ENCODE measurements at places on chromosomes 6 and 20.

GRCh38 chr6:53795340-53795701 is 516 bp downstream of the LRRC1 start:
- no peak for DNase-seq

- no peak for DNase-seq
These were observed 13.3 kb upstream of the ZNFX1 start for GRCh38 chr20:49291200-49291599.

DNA sequence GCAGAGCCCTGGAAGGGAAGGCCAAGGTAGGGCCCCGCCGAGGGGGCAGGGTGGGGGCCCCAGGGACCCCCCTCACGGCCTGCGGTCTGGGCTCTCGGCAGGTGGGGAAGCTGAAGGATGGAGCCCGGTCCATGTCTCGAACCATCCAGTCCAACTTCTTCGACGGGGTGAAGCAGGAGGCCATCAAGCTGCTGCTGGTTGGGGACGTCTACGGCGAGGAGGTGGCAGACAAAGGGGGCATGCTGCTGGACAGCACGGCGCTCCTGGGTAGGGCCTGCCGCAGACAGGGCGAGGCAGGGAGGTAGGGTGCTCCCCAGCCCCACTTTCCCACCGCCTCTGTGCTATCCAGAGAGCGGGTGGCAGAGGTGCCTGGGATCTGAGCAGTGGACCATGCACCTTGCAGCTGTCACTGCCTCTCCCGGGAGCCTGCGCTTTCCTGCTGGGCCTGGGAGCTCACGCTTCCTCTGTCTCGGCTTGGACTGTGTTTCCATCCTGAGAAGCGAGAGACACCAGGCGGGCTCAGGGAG is 83.1 kb downstream of the SYNJ2 start:
- DNase-seq = no peak

DNA sequence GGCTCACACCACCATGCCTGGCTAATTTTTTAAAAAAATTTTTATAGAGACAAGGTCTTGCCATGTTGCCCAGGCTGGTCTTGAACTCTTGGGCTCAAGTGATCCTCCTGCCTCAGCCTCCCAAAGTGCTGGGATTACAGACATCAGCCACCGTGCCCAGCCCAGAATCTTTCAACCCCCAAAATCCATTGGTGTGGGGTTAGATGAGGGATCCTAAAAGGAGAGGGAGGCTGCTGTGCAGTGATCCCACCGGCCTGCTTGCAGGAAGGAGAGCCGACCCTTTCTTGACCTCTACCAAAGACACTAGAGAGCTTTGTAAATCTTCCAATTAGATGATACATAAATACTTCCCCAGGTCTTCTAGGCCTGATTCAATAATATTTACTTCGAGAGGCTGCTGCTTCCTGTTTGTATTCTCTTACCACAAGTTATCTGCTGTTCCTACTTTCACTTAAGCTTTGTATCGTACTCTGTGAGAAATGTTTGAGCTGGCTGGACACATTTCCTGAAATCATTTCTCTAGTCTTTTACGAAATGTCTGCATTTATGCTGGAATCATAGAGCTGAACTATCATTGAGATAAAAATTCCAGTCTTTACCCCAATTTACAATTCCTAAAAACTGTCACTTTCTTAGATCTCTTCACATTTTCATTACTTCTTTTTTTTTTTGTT is 49.3 kb upstream of the IER3 start:
- DNase-seq = no peak

DNA sequence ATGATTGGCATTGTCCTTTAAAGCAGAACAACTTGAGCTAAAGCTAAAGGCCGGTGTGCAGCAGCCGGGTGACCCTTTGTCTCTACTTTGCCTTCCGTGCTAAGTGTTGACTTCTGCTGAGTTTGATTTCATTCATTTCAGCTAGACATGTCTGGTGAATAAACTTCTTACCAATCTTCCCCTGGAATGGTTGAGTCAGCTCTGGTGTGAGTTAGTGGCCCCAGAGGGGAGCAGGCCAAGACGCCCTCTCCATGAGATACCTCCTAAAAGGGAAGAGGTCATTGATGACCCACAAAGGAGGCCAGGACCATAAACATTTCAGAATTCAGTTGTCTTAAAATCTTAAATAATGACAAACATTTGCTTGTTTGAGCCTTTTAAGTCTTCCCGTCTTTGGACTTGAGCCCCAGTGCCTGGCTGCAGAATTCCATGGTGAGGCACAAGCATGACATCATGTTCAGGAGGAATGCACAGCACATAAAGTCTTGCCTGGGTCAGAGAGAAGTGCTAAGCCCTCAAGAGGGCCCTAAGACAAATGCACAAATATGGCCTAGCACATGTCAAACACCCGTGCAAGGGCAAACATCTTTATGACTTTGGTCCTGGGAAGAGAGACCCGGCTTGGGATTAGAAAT is 96.3 kb upstream of the NEDD9 start:
- DNase-seq = peak; percentile 70

DNA sequence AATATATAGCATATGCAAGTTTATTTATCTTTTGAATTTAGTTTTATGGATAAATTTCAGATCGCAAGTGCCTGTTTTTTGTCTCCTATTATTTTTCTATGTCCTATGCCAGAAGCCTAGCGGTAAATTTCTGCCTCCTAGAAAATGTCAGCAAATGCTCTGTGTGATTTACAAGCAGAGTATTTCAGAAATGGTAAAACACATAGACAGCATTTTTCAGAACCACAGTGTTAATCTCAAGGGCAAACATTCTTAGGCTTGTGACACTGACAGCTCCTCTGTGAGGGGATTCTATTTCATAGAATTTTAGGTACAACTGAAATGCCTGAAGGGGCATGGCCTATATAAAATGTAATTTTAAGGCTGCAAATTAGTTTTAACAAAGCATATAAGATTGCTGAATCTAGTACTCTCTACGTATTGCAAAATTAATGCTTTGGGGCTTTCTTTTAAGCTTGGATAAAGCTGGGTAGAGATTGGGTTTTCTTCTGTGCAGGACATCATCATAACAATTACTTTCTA is 89.9 kb upstream of the PTCHD4 start:
- DNase-seq = no peak

- DNase-seq = no peak
These were observed 241.9 kb upstream of the STXBP5 start for GRCh38 chr6:146962329-146962728.

- DNase-seq = no peak
These were observed 19.7 kb downstream of the PPIL6 start for GRCh38 chr6:109420751-109421150.

GRCh38 chr6:147132889-147133288 is 71.3 kb upstream of the STXBP5 start:
- DNase-seq = peak; percentile 16

GRCh38 chr6:19492636-19493405 is 344.3 kb upstream of the ID4 start:
- no peak for DNase-seq

DNA sequence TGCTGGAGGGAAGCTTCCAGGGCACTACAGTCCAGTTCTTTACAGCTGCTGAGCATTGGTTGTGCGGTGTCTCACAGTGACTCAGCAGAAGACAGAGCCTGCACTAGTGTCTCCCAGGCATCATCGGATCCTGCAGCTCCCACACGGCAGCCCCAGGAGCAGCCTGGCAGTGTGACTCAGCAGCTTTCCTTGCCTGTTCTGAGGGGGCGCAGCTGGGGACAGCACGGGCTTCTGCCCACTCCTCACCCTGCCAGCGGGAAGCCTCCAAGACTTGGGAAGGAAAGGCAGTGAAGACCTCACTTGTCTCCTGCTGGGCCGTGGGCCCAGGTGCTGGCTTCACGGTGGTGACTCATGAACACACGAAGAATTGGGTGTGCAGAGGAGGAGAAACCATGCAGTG is 165.4 kb downstream of the SYNDIG1 start:
- DNase-seq = peak; percentile 93

- no peak for DNase-seq
These were observed 16.5 kb upstream of the NNAT start for GRCh38 chr20:37504404-37505096.

DNA sequence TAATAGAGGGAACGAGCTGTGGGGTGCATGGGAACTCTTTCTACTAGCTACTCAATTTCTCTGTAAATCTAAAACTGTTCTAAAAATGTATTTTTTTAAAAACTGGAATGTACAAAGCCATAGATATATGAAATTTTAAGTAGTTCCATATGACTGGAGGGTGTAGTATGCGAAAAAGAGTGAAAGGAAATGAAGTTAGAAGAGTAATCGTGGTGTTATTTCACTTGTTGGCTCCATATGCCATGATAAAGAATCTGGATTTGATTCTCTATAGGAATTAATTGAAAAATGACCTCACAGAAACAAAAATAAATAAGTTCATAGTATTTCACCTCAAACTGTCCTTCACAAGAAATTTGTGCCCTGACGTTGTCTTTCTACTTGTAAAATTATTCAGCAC is 500.2 kb downstream of the TENT5A start:
- no peak for DNase-seq

GRCh38 chr6:167513778-167514177 is 188.9 kb downstream of the TTLL2 start:
- DNase-seq = no peak

DNA sequence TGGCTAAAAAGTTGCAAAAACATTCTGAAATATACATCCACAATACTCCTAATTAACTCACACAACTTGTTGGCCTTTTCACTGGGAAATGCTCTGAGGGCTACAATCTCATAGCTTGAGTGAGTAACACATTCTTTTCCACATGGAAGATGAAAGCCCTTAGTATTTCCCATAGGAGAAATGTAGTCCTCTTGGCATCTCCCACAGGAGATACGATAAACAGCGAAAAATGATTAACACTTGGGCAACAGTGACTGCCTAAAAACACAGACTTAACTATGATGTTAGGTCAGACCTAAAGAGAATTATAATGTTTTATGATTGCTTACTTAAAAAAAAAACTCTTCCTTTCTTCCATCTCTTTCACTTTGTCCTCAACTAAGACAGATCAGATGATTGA is 9.0 kb downstream of the MYLK4 start:
- no peak for DNase-seq

DNA sequence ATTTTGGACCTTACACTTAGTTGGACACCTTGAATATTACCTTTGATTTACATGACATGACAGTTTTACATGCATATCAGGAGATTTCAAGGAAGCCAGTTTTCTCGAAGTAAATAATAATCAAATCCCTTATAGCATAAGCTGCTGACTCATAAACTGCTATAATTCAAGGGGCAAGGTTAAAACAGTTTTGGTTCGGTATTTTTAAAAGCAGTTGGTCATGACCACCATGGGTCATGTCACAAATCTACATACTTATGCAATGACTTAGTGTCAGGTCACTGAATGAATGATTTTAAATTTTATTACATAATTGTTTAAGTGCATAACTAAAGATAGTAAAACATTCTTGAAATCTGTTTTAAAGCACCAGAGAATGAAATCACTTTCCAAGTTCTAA is 158.0 kb downstream of the DST start:
- peak; percentile 28 for DNase-seq

GRCh38 chr20:47205577-47206123 is 150.8 kb downstream of the ZMYND8 start:
- DNase-seq = peak; percentile 93
